ENCODE measurements at places on chromosomes 12 and 14. TPM values are rescaled to one million over a fixed set of nuclear protein-coding genes. Genes with fewer than 3 reads are reported as not detected.

DNA sequence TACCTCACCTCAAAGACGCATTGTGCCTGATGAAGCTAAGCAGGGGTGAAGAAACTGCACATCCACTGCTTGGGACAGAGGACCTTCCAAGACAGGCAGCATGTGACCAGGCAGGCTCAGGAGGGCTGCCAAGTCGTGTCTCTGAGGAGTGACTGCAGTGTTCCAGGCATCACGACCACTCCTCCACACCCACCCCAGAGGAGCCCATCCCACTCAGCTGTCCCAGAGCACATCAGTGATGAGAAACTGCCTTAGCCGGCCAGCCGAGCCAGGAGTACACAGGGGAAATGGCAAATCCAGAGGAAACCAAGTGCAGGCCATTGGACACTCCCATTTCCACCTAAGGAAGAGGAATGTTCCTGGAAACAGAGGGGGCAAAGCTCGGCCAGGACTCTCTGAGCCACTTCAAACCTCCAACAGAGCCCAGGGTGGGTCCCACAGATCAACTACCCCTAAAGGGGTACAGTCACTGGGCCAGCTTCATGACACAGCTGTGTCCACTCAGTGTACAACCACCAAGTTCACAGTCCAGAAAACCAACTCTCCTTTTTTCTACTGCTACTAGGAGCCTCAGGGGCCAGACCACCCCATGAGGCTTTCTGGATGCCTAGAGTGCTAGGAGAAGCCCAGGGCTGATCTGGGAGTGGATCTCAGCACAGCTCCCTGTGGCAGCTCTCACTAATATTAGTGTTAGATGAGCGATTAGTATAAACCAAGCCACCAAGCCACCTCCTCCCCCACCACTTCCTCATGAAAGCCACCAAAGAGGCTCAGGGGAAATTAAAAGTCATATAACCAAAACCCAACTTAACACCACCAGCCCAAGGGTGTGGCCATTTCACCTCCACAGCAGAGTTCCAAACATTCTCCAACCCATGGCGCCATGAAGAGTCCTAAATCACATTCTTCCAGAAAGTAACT, 15.4 kb downstream of the PXN start:
- DNase-seq, result no peak

Gene SRRM4
- 0.46 TPM for total RNA-seq

Gene LIN7A
- total RNA-seq, result 1.6 TPM

- DNase-seq, result no peak
Measured at GRCh38 chr12:126944684-126945083, 1322.3 kb upstream of the TMEM132C start.

GRCh38 chr12:12719496-12719895, 2.3 kb downstream of the CDKN1B start:
- no peak for DNase-seq

Gene MANSC1
- total RNA-seq, result 2.9 TPM

Gene VASH1
- 13.6 TPM for total RNA-seq

GRCh38 chr14:100655741-100656085, 68.5 kb upstream of the BEGAIN start:
- DNase-seq, result no peak

- DNase-seq, result no peak
Measured at GRCh38 chr12:553216-554000, 93.7 kb downstream of the B4GALNT3 start.

DNA sequence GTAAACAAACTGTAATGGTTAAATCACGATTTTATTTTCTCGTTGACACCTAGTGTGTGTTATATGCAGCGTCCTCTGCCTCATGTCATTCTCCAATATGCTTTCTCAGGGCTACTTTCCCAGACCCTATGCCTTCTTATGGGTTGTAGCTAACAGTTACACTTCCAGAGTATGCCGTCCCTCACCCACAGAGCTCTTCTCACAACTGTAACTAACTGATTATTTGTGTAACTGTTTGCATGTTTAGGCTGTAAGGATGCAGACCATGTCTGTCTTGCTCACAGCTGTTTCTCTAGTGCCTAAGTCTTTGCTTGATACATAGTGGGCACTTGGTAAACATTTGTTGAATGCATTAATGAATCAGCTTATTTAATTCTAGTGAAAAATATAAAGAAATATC, 417.5 kb downstream of the ZFP36L1 start:
- no peak for DNase-seq

- no peak for DNase-seq
Measured at GRCh38 chr14:80959496-80959895, 4.1 kb downstream of the TSHR start.

- DNase-seq, result no peak
Measured at GRCh38 chr12:108170164-108170563, 41.1 kb downstream of the WSCD2 start.

DNA sequence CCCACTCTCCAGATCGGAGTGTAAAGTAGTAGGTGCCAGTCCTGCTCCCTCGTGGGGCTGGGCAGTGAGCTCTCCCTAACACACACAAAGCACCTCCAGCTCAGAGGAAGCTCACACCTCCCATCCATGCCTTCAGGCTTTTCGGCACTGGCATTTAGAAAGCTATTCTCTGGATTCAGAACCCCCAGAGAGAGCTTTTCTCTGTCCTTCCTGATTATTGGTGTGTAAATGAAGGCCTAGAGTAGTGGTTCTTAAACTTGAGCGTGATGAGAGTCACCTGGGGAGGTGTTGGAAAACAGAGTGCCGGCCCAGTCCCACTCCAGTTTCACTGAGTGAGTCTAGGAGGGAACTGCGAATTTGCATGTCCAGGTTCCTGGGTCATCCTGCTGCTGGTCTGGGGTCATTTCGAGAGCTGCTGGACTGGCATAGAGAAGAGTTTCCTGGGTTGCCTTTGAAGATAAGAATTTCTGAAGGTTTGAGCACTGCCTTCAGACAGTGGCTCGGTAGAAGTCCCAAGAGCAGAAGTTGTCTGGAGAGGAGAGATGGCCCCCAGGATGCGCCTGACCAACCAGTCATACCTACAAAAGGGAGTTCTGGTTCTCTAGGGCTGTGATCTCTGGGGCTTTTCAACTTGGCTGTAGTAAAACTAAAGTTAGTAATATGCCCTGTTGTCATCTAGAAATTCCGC, 15.1 kb downstream of the CD9 start:
- DNase-seq, result no peak

Gene NUBPL
- 8.2 TPM for total RNA-seq

- DNase-seq, result peak; percentile 95
Measured at GRCh38 chr14:61476754-61477410, 155.5 kb downstream of the PRKCH start.

- no peak for DNase-seq
Measured at GRCh38 chr12:12365931-12366431, 9.1 kb downstream of the BORCS5 start.

GRCh38 chr14:30180219-30180618, 252.6 kb upstream of the PRKD1 start:
- peak; percentile 51 for DNase-seq

DNA sequence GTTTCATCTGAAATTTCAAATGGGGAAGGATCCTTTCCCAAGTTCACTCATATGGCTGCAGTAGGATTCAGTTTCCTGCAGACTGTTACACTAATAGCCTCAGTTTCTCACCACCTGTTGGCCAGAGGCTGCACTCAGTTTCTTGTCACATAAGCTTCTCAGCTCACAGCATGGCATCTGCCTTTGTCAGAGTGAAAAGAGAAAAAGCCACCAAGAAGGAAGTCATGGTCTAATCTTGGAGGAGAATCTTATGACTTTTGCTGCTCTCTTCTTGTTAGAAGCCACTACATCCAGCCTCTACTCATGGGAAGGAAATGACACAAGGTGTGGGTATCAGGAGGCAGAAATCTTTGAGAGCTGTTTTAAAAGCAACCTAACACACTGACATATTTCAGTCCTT, 39.4 kb upstream of the BTG1 start:
- DNase-seq, result no peak

Gene NKX2-1
- not detected for total RNA-seq

DNA sequence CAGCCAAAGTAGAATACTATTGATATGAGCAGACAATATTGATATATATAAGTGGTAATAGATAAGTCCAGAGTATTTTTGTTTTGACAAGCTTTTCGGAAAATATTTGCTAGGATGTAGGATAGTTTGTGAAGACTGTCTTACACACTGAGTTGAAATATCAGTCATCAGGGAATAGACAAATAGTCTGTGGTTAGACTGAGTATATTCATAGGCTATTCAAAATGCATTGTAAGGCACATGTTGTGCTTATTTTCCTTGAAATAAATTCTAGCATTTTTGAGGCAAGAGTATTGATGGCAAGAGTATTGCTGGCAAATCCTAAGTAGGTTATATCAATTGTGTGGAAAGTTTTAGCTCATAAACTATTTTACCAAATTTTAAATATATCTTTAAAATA, 201.1 kb downstream of the LRIG3 start:
- no peak for DNase-seq

Gene KRT83
- total RNA-seq, result not detected

DNA sequence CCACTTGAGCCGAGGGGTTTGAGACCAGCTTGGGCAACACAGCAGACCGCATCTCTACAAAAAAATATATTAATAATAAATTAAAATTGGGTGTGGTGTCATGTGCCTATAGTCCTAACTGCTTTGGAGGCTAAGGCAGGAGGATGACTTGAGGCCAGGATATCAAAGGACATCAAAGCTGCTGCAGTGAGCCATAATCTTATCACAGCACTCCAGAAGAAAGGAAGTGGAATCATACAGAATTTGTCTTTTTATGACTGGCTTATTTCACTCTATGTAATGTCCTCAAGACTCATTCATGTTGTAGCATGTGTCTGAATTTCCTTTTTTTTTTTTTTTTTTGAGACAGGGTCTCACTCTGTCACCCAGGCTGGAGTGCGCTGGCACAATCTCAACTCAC, 43.9 kb upstream of the NUDT4 start:
- no peak for DNase-seq

- DNase-seq, result no peak
Measured at GRCh38 chr12:5511644-5512600, 80.0 kb downstream of the NTF3 start.

Gene ZFHX2
- 27.3 TPM for total RNA-seq

- DNase-seq, result peak; percentile 46
Measured at GRCh38 chr12:58452546-58452945, 467.8 kb downstream of the LRIG3 start.

- DNase-seq, result no peak
Measured at GRCh38 chr14:101362529-101363260, 198.6 kb upstream of the DIO3 start.

Gene KRT72
- not detected for total RNA-seq

DNA sequence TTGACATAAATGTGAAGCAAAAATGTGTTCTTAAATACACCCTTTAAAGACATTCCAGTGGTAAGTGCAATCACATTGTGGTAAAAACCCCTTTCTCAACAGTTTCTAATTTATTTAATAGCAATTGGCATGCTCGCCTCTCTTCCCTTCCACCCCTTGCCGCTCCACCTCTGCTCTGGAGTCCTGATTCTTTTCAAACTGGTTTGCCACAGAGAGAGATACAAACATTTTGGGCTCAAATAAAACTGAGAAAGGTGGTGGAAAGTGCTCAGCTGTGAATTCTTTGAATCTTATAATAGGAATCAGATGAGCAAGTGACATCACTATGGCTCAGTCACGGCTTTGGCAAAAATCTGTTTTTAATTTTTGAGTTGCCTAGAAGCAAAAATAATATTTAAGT, 993.9 kb downstream of the GALC start:
- no peak for DNase-seq

Gene GALNT6
- 13.8 TPM for total RNA-seq

- no peak for DNase-seq
Measured at GRCh38 chr12:113464852-113465719, 6.6 kb downstream of the LHX5 start.

GRCh38 chr12:98149691-98150210, 365.6 kb upstream of the TMPO start:
- DNase-seq, result no peak

Gene PMCH
- total RNA-seq, result not detected

DNA sequence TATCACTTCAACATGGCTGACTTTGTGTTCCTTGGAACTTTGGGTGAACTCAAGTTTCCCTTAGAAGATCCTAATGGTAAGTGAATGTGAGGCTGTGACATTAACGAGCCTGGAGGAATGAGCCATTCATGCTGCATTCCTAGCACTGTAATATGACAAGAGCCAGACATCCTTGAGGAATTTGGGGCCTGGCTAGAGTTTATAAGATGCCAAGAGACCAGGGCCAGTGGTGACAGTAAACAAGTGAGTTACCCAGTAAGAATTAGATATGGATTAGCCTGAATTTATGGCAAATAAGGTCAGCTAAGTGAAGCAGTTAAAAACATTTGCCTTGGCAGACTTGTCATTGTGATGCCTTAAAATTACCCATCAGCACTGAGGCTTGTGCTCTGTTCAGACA, 232.4 kb downstream of the AKAP6 start:
- peak; percentile 72 for DNase-seq

DNA sequence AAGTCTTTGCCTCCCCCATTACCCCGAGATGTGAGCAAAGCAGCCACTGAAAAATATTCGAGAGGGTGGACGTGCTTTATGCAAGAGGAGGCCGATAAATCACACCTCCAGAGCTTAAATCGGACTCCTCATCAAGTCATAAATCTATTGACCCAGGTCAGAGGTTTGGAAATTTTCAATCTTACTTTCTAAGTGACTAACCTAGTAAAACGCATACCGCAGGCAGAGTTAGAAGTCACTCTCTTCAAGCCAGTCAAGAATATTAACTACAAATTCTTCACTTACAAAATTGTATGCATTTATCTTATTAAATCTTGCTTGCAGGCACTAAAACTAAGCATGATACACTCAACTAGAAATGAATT, 34.9 kb downstream of the GPHB5 start:
- no peak for DNase-seq

- DNase-seq, result no peak
Measured at GRCh38 chr12:76480796-76481195, 78.8 kb downstream of the OSBPL8 start.

DNA sequence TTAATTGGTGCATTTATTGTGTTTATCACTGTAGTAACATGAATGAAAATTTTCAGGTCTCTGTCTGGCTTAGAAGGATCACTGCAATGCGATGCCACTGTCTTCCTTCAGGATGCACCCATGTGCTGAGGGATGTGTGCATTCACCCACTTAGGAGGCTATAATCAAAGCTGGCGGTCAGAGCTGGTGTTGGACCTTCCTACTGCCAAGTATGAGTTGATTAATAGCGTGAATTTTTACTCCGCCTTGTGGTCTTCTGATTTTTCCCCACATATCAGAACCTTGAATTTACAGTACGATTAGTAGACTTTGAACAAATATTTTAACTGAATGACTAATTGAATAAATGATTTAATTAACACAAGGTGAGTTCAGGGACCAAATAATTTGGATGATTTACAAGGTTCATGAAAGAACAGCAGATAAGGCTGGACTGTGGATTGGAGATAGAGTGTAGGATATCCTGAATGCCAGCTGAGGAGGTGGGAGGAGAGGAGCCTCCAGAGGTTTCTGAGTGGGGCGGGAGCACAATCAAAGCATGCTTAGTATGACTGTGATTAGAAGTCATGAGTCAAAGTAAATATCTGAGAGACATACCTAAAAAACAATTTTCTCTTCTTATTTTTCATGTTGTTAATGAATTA, 50.1 kb downstream of the RERG start:
- DNase-seq, result no peak

- DNase-seq, result peak; percentile 61
Measured at GRCh38 chr14:87483271-87484260, 509.4 kb downstream of the GALC start.
